ENCODE measurements at places on chromosomes 6 and 20.
A peak's percentile ranks its signal among the peaks of the same experiment; 100 is the strongest.

GRCh38 chr6:167824591-167825331, 1.9 kb upstream of the AFDN start:
- DNase-seq: no peak

- DNase-seq: peak; percentile 97
Measured at GRCh38 chr20:45828589-45828988, 1.5 kb upstream of the TNNC2 start.

DNA sequence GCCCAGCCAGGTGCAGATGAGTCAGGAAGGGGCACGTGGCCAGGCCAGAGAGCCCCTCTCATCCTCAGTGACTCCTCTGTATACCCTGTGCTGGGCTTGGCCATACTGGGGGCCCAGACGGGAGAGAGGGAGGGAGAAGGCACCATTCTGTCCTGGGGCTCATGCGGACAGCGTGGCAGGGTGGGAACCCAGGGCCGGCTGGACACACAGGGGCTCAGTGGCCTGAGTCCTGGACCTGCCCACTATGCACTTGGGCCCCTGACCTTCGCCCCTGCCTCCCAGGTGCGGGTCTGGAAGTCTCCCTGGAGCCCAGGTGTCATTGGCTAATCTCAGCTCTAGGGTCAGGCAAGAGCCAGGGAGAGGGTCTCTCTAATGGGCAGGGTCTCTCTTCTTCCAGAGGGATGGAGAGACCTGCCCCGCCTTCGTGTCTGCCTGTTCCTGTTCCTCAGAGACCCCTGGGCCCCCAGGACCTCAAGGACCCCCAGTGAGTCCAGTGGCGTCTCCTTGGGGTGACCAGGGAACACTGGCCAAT, 27.7 kb downstream of the COL20A1 start:
- DNase-seq: no peak

GRCh38 chr20:9634327-9634726, 119.9 kb downstream of the LAMP5 start:
- DNase-seq: no peak

DNA sequence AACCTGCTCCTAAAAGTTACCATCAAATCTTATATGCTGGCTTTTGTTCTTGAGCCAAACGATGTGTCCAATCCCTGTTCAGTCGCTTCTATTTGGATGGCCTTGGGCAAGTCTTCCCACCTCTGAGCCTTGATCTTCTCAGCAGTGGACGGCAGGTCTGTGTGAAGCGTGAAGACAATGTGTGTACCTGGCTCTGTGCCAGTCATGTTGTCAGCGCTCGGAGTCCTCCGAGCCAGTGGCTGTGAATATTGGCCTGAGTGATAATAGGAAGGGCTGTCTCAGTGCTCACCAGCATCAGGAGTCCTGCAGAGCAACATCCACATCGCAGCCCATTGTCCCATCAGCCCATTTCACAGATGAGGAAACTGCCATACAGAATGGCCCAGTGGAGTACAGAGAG, 219.0 kb downstream of the CDC5L start:
- peak; percentile 36 for DNase-seq

GRCh38 chr20:56458206-56458821, 10.1 kb upstream of the RTF2 start:
- no peak for DNase-seq

DNA sequence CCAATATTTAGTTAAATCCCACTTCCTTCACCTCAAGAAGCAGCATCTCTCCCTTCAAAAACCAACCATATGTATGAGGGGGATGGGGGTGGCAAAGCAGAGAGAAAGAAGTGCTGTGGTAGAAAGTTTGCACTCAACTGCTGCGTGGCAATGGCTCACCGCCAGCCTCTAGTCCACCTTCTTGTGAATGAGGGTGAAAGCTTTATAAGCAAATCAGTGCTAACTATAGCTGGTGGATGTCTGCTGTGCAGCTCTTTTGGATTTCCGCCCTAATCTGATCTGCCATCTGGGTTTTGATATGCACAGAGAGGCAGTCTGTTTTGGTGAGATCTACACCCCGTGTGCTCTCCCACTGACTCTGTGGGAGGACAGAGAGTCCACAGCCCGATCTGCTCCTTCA, 281.2 kb upstream of the SUPT3H start:
- DNase-seq: no peak

All from tongue (tissue), 3 donors.